ENCODE measurements at places on chromosomes 13 and 19.

GRCh38 chr19:42203700-42204099, 13.8 kb downstream of the DEDD2 start:
- H3K27me3 ChIP-seq = no peaks in the 10 kb centered on the region
- H3K36me3 ChIP-seq = peaks cover 8% of the 10 kb centered on the region
- no peak overlapping the region for H3K4me3 ChIP-seq
- no peak overlapping the region for H3K27ac ChIP-seq
- DNase-seq = no peak

GRCh38 chr13:71606818-71607217, 260.2 kb downstream of the DACH1 start:
- no peaks in the 10 kb centered on the region for H3K4me1 ChIP-seq
- DNase-seq = no peak
- no peaks in the 10 kb centered on the region for H3K36me3 ChIP-seq

DNA sequence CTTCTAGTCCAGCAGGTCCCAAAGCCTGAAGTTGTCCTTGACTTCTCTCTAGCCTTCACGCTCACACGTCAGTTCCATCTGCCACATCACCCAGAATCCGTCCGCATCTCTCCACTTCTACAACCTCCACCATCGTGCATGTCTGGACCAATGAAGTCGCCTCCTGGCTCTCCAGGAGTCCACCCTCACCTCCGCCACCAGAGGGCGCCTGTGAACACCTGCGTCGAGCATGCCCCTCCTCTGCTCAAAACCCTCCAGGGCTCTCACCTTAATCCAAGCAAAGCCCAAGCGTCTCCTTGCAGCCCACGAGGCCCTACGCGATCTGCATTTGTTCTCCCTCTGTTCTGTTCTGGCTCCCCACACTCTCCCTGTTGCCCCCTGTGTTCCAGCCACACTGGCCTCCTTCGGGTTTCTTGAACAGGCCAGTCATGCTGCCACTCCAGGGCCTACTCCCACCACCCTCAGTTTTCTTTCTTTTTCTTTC, 3.7 kb downstream of the USHBP1 start:
- H3K4me3 ChIP-seq = no peak overlapping the region
- H3K4me1 ChIP-seq = peaks cover 2% of the 10 kb centered on the region
- H3K27me3 ChIP-seq = no peaks in the 10 kb centered on the region
- H3K27ac ChIP-seq = no peak overlapping the region
- no peaks in the 10 kb centered on the region for H3K36me3 ChIP-seq

GRCh38 chr19:41570639-41571112, 5.3 kb upstream of the CEACAM21 start:
- H3K27me3 ChIP-seq = peaks cover 3% of the 10 kb centered on the region
- H3K4me1 ChIP-seq = no peaks in the 10 kb centered on the region
- H3K36me3 ChIP-seq = no peaks in the 10 kb centered on the region
- no peak overlapping the region for H3K27ac ChIP-seq
- H3K4me3 ChIP-seq = no peak overlapping the region

- H3K36me3 ChIP-seq = no peaks in the 10 kb centered on the region
- H3K4me1 ChIP-seq = no peaks in the 10 kb centered on the region
- no peak overlapping the region for H3K27ac ChIP-seq
- H3K4me3 ChIP-seq = no peak overlapping the region
Measured at GRCh38 chr13:51396352-51396751, 56.5 kb downstream of the INTS6 start.

GRCh38 chr19:5969476-5969875, 8.5 kb downstream of the RANBP3 start:
- H3K27me3 ChIP-seq = no peaks in the 10 kb centered on the region
- no peak overlapping the region for H3K4me3 ChIP-seq
- DNase-seq = no peak
- H3K27ac ChIP-seq = no peak overlapping the region

- DNase-seq = peak; percentile 74
- H3K27me3 ChIP-seq = no peaks in the 10 kb centered on the region
- peaks cover 5% of the 10 kb centered on the region for H3K4me1 ChIP-seq
Measured at GRCh38 chr19:570937-571565, 1.3 kb upstream of the BSG start.

DNA sequence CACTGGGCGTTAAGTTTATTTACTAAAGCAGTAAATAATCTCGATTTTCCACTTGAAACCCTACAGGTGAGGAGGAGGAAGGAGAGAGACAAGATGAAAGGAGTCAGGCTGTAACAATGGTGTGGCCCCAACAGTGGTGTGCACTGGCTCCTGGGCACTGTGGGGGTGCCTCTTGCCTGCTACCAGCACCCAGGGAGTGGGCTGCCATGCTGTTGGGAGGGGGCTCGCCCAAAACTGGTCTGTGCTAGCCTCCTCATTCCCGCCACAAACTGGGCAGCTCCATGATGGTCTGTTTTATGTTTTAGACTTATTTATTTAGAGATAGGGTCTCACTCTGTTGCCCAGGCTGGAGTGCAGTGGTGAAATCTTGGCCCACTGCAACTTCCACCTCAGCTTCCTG, 49.8 kb upstream of the SLC7A9 start:
- H3K36me3 ChIP-seq = no peaks in the 10 kb centered on the region
- no peak for DNase-seq
- no peaks in the 10 kb centered on the region for H3K27me3 ChIP-seq

DNA sequence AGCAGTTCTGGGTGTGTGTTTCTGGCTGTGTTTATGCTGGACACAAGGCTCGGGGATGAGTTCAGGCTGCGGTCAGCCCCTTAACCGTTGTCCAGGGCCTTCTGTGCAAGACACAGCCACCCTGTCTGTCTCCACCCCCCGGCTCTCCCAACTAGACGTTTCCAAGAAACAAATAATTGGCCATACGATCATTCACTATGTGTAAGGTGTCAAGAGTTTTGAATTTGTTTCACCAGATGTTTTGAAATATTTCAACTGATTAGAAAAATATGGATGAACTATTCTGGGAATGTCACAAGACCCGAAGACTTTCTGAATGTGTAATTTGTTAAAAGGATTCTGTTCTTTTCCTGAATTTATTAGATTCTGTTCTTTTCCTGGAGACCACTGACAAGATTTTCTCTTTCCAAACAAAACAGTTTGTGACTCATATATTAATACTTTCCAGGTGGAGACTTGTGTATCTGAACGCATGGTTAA, 318.2 kb downstream of the MYO16 start:
- no peaks in the 10 kb centered on the region for H3K4me1 ChIP-seq
- no peak overlapping the region for H3K4me3 ChIP-seq
- H3K27ac ChIP-seq = no peak overlapping the region
- H3K27me3 ChIP-seq = no peaks in the 10 kb centered on the region
- DNase-seq = no peak

- no peak for DNase-seq
- H3K4me3 ChIP-seq = no peak overlapping the region
- no peak overlapping the region for H3K27ac ChIP-seq
- no peaks in the 10 kb centered on the region for H3K36me3 ChIP-seq
Measured at GRCh38 chr13:67554746-67555452, 324.8 kb upstream of the PCDH9 start.

GRCh38 chr13:40341096-40341471, 325.4 kb downstream of the FOXO1 start:
- no peaks in the 10 kb centered on the region for H3K36me3 ChIP-seq
- peaks cover 12% of the 10 kb centered on the region for H3K4me1 ChIP-seq
- H3K27me3 ChIP-seq = no peaks in the 10 kb centered on the region
- H3K4me3 ChIP-seq = no peak overlapping the region
- peak; percentile 65 for DNase-seq
- H3K27ac ChIP-seq = no peak overlapping the region

DNA sequence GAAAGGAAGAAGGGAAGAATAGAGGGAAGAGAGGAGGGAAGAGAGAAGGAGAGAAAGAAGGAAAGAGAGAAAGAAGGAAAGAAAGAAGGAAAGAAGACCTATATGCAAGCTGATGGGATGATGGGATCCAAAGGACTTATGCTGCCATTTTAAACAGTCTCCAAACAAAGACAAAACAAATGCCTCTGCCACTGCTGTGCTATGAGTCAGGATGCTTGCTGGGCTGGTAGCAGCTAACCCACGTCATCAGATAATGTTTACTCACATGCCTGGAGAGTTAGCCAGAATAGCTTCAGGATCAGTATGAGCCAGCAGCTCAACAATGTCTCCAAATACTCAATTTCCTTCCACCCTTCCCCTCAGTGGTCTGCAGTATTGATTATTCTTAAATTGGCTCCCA, 12.0 kb upstream of the ZNF274 start:
- no peak overlapping the region for H3K27ac ChIP-seq
- H3K27me3 ChIP-seq = no peaks in the 10 kb centered on the region
- H3K4me3 ChIP-seq = no peak overlapping the region
- H3K36me3 ChIP-seq = no peaks in the 10 kb centered on the region
- H3K4me1 ChIP-seq = no peaks in the 10 kb centered on the region
